NCI-H446 treated with DMSO at 0.1 percent for 48 hours (cell line): ENCODE measurements at places on chromosomes 2 and 18.

DNA sequence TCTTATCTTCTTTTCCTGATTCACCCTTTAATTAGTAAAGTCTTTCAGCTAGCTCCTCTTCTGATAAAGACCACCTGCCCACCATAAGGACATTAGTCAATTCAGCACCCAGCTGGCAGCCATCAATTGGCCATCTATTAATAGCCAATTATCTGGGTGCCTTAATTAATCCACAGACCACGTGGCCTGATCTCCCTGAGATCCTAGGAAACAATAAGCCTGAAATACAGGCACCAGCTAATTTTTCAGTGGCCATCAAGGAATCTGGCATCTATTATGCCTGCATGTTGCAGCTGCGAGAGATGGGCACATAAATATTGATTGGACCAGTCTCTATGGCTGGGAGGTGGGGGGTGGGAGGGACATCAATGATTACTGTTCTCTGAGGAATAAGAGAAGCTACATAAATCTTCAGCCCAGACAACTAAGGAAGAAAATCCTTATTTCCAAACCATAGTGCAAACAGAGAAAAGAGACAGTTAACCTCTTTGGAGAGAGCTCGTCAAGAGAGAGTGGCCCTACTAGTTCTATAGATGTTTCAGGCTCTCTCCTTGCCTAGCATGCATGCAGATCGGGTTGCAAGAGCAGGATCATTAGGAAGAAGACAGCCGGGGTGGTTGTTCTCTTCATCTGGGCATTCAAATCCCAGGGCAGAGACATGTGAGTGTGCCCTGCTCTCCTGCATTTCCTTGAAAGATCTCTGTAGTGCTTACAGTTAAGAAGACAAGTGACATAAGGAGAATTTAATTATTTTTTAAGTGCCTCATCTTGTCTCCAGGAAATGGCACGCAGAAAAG lies 8.7 kb downstream of the GALNT14 start:
- no peak for DNase-seq

DNA sequence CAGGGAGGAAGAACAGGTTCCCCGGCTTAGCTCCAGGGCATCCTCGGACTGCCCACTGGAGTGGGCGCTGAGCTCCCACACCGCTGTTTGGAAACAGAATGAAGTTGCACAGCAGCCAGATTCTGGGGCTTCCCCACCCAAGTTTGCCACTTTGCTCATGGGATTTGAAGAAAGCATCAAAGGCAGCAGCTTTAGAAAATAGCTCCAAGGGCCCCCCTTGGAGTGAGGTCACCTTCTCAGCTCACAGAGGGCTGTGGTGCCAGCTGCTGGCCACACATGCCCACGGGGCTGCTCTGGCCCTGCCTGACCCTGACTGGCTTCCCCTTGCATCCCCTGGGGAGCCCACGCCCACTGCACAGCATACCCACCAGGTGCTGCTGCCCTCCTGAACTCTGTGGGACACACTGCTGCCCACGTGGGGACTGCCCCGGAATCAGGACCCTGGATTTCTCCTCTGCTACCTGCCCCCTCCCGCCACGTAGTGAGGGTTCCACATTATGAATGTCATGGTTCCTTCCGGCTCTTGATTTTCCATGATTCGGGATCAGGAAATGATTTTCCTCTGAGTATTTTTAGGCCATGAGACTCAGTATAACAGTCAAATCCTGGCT lies 70.3 kb downstream of the TGOLN2 start:
- DNase-seq = no peak

DNA sequence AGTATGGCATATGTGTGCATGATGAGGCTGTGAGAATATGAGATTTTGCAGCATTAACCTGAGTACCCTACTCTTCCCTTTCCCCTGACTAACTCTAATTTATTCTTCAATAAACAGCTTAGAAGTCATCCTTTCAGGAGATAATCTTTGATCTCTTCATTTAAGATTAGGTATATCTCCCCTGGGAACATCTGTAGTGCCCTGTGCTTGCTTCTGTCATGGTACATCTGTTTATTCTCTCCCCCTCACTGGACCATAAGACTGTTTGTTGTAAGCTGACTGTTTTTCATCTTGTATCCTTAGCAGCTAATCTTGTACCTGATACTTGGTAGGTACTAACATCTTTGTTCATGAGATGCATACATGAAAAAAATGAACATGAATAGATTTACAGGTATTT lies 83.1 kb downstream of the MBD5 start:
- DNase-seq = no peak

DNA sequence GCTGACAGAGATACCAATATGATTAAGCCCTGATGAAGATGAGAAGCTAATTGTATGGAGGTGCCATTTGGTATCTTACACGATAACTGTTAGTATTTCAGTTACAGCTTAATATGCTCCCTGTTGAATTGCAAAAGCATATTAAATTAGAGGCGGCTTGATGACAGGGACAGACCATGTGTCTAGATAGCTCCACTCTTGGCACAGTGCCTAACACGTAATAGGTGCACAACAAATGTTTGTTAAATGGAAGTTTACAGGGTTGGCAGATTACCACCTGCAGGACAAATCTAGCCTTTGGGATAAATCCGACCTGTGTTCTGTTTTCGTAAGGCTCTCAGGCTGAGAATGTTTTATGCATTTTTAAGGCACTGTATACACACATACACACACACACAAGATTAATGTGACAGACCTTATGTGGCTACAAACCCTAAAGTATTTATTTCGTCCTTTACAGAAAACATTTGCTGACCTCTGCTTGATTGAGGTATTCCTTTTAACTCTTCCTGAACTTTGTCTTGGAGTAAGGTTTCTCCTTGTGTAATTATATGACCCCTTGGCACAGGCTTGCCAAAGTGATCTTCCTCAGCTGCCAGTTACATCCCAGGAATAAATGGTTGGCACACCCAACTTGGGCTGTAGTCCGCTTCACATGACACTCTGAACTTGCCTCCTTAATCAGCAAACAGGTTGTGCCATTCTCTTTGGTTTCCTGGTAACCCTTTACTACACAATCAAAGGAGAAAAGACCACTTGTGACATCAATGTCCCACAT lies 348.9 kb downstream of the HRH4 start:
- no peak for DNase-seq

GRCh38 chr2:85246348-85246747 lies 81.4 kb downstream of the TGOLN2 start:
- DNase-seq = no peak

GRCh38 chr18:21831413-21831831 lies 90.8 kb downstream of the MIB1 start:
- DNase-seq = no peak

DNA sequence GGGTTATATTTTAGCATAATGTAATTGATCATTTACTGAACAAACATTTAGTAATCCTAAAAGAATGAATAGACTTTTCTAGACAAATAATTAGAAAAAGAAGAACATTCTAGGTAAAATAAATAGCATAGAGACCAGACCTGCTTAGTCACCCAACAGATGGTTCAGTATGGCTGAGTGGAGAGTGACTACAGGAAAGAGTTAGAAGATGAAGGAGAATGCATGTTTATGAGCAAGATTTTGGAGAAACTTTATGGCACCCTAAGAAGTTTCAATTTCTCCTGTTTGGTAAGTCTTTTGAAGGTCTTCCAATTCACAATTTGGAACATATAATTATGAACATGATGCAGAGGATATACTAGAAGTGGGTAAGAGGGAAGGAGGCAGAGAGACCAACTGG lies 32.9 kb downstream of the FAP start:
- no peak for DNase-seq

GRCh38 chr2:172172513-172173173 lies 69.9 kb upstream of the DLX2 start:
- no peak for DNase-seq

- no peak for DNase-seq
Observed at GRCh38 chr18:7637269-7637668, 70.2 kb downstream of the PTPRM start.

GRCh38 chr2:205633994-205634393 lies 48.3 kb upstream of the NRP2 start:
- DNase-seq = no peak

DNA sequence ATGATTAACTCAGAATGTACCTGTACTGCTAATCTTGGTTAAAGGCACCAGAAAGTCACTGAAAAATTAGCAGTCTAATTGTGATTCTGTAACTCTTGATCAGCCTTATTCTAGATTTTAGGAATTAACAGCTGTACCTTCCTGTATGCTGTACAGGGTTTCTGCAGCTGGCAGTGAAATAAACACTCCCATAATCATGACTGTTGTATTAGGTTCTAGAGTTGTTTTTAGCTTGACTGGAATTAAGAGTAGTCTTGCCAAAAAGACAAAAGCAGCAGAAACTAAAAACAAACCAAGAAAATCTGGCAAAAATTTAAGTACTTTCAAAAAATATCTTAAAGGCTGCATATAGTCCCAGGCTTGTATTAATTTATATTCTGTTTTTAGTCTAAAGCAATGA lies 103.5 kb downstream of the SOS1 start:
- DNase-seq = no peak

- no peak for DNase-seq
Observed at GRCh38 chr2:85503851-85504777, 34.9 kb upstream of the MAT2A start.

GRCh38 chr2:176129813-176130146 lies 275 bp downstream of the HOXD8 start:
- DNase-seq = no peak

DNA sequence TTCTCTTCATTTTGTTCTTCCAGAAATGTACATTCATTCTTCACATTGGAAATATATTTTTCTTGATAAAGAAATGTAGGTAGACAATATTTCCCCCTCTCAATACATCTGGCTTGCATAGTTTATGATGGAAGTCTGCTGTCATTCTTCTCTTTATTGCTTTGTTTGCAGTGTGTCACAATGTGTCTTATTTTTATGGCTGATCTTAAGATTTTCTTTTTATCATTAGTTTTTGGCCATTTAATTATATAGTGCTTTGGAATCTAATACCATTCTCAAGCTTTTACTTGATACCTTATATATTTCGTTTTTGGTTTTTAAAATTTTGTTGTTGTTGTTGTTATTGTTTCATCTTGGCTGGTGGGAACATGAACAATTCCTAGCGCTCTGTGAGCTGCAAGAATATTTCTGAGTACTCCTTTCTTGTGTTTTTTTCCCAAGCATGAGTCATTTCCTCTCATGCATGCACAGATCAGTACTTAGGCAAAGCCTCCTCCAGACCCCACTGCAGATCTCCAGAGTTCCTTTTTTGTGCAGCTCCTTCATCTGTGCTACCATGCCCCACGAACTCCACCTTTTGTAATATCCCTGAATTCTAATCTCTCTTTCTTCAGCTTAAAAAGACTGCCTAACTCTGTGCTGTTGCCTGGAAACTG lies 13.7 kb upstream of the MMADHC start:
- DNase-seq = no peak

GRCh38 chr2:187949859-187950258 lies 341.8 kb upstream of the GULP1 start:
- no peak for DNase-seq

- no peak for DNase-seq
Observed at GRCh38 chr2:179239195-179239594, 25.4 kb downstream of the SESTD1 start.

- DNase-seq = no peak
Observed at GRCh38 chr2:155766342-155767115, 566.0 kb downstream of the NR4A2 start.

DNA sequence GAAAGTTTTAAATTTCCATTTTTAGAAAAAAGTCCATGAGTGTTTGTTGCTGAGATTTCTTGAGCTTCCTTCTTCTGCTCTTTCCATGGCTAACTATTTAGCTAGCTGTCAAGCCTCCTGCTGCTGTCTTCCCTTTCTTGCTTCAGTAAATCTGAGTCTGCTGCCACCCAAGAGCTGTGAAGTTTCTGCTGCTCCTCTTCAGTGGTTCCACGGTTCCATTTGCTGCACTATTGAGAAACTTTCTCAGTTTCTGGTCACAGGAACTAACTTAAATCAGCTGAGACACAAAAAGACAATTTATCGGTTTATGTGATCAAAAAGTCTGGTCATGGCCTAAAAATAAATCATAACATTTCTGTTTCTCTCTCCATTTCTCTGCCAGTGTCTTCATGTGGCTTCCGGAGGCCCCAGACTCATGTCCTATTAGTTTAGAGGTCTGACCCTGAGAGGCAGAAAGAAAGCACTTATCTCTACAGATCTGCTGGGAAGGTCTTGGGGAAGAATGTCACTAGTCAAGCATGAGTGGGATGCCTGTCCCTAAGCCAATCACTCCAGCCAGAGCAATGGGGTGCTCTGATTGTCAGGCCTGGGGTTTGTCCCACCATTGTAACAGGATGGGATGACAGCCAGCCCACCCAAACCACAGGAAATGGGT lies 73.0 kb upstream of the ARL4C start:
- DNase-seq = no peak
